ENCODE measurements at places on chromosomes 16 and 17.

GRCh38 chr17:76014100-76014924, 12.8 kb downstream of the EVPL start:
- peak; percentile 65 for DNase-seq

DNA sequence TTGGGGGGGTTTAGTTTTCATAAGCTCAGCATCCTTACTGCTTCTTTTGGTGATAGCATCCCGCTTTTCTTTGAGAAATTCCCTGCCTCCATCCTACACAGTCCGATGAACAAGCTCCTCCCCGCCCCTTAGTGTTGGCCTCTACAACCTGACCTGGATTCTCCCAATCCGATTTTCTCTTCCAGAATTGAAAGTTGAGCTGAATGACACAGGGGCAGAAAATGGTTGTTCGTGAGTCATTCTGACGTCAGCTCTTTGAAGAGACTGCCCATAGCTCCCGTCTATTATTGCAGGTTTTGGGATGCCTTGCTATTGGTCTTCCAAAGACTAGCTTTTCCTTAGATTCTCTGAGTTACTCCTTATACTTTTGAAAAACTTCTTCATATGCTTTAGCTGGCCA, 279.7 kb downstream of the SLC39A11 start:
- DNase-seq: no peak

DNA sequence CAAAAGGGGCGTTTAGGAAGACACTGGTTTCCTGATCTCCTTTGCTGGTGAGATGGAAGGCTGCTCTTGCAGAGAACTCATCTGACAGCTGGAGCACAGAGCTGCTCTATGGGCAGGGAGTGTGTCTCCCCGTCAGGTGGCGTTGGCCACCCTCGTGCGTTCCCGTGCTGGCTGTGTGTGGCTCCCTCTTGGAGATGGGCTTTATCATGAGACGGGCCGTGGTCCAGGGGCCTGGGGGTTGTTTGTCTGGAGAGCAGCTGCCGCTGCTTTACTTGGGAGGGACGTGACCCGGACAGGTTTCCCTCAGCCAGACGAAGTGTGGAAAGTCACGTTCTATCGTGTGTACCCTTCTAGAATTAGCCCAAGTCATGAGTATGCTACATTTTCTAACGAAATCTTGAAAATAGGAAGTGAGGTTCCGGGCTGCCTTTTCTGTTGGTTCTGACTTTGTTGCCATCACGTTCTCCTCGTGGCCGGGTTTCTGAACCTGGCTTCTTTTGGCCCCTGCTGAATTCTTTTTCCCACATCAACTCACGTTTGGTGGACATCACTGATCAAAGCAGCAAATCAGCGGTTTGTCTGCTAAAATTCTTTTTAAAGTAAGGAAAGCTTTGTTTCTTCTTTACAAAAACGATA, 105.6 kb upstream of the CHMP6 start:
- DNase-seq: no peak

DNA sequence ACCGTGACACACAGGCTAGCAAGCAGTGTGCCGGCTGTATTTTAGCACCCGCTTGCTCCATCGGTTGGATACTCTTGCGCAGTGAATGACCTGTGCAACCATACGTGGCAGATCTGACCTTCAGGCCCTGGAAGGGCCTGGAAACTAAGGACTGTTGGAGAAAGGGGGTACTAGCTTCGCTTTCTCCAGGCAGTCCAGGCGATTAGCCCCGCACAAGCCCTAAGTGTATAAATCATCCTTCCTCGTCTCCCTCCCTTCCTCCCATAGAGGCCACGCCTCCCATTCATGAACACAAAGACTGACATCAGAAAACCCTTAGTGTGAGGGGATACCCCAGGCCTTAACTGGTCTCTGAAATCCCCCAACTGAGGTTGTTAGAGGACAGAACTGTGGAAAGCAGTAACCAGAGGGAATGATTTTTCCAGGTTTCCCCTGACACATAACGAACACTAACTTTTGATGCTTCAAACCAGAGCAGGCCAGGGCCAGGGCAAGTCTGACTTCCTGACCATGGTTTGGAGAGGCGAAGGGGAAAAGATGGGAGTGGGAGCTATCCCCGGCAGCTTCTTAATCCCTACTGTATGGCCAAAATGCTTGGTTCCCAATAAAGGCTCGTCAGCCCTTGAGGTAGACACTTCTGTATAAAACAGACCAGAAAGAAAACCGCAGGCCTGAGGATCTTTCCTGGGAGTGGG, 1.4 kb upstream of the DYNLL2 start:
- DNase-seq: no peak

- DNase-seq: peak; percentile 25
Observed at GRCh38 chr17:40515491-40516041, 14.1 kb upstream of the TNS4 start.

- no peak for DNase-seq
Observed at GRCh38 chr17:65078441-65079160, 22.1 kb upstream of the GNA13 start.

GRCh38 chr17:4182043-4182442, 39.0 kb downstream of the CYB5D2 start:
- DNase-seq: no peak

- no peak for DNase-seq
Observed at GRCh38 chr17:21140911-21141310, 14.1 kb downstream of the DHRS7B start.

DNA sequence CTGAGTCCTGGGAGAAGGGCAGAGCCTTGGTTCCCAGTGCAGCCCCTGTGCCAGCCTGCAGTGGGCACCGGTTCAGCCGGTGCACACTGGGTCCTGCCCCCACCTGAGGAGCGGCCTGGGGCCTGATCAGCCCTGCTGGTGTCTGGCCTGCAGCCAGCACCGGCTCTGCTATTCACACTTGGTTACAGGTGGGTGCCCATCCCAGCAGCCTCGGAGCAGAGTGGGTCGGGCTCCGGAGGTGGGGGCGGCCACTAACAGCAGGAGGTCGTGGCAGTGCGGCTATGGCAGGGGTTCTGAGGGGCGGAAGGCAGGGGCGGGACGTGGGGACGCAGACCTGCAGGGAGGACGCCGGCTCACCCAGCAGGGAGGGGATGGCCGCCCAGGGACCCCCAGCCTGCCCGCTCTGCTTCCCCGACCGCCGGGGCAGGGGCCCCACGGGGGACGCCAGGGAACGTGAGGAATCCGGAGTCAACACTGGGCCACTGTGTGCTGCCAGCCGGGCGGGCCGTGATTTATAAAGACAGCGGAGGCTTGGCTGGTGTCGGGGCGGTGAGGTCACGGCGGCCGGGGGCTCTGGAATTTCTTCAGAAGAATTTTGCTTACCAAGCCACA, 20.3 kb downstream of the METRNL start:
- DNase-seq: no peak

- DNase-seq: no peak
Observed at GRCh38 chr16:30965436-30965835, 7.9 kb downstream of the SETD1A start.

GRCh38 chr17:1731194-1731506, 6.6 kb downstream of the WDR81 start:
- DNase-seq: no peak

GRCh38 chr16:48542020-48542473, 67.9 kb downstream of the N4BP1 start:
- DNase-seq: no peak

- no peak for DNase-seq
Observed at GRCh38 chr17:79465681-79466025, 145.2 kb downstream of the RBFOX3 start.

- no peak for DNase-seq
Observed at GRCh38 chr17:78619334-78619733, 42.1 kb upstream of the DNAH17 start.

DNA sequence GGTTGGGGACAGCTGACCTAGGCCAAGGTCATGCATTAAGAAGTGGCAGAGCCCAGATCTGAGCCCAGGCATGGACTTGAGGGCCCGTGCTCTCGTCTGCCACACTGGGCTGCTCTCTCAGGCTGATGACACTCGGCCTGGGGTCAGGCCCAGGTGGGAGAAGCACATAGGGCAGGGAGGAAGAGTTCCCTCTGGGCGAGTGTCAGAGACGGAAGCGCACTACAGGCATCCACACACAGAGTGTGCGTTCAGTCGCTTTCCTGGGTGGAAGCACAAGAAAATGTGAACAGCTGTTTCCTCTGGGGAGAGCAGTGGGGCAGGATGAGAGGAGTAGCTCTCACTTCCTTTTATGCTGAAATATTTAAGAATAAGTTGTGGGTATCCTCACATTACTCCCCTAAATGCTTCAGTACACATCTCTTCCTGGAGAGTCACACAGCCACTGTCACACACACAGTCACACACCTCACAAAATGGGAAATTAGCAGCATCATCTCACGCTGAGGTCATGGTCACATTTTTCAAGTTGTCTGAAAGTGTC, 59.7 kb downstream of the B9D1 start:
- DNase-seq: no peak

- DNase-seq: peak; percentile 35
Observed at GRCh38 chr16:49855280-49855821, 561 bp downstream of the ZNF423 start.

GRCh38 chr17:8823279-8823678, 24.1 kb upstream of the MFSD6L start:
- no peak for DNase-seq

- no peak for DNase-seq
Observed at GRCh38 chr17:36593656-36594316, 2.1 kb downstream of the DHRS11 start.

- DNase-seq: no peak
Observed at GRCh38 chr17:76921340-76922036, 53.3 kb downstream of the MGAT5B start.

DNA sequence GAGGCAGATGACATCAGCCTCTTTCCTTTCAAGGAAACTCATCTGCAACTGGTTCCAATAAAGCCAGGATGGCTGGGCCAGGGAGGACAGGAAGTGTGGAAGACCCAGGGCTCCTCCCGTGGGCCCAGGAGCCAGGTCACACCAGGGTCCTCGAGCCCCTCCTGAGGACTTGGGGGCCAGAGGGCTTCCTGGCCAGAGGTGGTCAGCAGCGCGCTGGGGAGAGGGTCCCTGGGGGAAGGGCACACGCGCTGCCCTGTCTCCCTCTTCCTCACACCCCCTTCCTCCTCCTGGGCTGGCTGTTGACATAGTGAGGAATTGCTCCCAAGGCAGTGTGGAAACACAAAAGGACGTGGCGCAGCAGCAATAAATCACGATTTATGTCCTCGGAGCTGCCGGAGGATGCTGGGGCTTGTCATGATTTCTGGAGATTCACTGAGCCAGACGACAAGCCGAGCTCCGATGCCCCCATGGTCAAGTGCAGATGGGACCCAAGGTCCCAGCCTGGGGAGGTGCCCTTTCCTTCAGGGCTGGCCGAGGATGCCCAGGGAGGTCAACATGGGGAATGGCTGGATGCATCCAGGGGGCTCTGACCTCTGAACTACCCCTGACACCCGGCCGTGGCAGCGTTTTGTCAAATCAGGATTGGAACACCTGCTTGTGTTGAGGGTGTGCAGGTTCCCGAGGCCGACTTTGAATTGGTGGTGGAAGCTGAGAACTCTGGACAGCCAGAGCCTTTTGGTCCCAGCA, 152.6 kb downstream of the IRF8 start:
- no peak for DNase-seq

GRCh38 chr16:17568239-17568638, 97.5 kb upstream of the XYLT1 start:
- no peak for DNase-seq

DNA sequence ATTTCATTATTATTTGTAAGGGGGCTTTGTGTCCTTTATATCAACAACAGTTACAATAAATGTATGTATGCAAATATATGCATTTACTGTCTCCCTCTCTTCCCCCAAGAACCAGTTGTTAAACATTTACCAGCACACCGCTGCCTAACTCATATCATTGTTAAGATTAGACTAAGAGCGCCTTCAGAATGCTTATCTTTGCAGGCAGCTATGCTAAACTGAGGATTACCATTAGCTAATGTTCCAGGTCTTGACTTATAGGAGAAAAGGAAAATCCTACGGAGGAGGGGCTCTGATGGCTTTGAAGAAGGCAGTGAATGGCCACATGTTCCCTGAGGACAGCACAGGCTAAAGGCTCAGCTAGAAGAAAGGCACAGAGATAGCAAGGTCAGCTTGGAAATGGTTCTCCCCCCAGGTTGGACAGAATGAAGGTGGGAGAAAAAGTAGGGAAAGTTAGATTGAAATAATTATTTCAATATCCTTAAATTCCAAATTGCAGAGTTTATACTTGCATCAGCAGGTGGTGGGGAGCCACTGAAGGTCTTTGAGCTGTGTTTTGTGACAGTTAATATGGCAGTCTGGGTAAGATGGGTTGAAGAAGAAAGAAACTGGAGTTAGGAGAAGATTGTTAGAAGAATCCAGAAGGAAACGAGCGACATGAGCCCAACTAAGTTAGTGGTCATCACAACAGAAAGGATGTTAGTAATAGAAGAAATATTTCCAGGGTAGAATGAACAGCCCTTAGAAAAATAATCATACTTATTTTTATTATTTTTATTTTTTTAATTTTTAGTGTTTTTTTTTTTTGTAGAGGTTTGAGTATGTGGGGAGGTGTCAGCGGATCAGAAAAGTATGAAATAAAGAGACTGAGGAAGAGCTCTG, 87.0 kb upstream of the MAF start:
- no peak for DNase-seq

DNA sequence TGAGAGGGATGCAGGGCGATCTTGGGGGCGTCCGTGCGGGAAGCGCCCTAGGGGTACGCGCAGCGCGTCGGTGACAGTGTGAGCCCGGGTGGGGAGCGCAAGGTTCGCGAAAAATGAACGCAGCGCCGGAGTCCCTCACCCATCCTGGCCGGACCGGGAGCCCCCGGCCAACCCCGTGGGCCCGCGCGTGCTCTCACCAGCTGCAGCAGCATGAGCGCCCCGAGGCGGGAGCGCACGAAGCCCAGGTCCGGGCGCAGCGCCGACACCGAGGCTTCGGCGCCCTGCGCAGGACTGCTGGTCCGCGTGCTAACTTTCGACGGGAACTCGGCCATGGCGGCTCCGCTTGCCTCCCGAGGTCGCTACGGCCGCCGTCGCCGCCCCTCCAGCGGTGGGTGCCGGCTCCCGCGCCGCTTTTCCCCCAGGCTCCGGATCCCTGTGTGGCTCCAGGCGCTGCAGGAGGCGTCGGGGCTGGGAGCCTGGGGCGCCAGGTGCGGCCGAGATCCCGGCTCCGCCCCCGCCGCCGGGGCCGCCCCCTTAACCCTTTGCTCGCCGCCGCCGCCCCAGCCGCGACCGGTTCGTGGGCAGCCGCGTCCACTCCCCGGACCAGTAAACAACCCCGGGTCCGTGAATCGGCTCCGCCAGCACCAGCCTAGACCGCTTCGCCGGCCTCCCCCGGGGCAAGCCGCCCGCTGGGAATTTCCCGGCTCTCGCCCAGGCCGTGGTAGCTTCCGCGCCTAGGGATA, at the start of gene PLLP:
PLLP (minus strand) TSS at position 464 of the 743 bp plus-strand sequence; CDS start at position 332, 132 bp downstream.
- DNase-seq: peak; percentile 34

DNA sequence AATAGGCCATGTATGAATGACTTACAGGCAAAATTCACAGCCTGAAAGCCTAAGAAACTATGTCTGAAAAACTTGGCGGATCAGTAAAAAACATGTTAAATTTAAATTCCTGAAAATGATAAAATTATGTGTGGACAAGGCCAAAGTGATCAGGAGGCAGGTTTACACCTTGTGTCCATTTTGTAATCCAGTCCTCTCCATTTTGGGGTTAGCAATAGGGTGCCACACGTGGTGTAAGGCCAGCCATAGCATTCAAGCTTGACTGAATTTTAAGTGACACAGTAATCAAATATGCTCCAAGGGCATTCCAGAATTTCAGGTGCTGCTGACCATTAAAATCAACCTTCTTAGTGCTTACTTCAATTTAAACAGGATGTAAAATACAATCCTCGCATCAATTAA, 2.7 kb downstream of the RNF43 start:
- no peak for DNase-seq

Measured in T-helper 9 cell (primary cell).